ENCODE measurements at places on chromosomes 4 and X. TPM values are rescaled to one million over a fixed set of nuclear protein-coding genes. Genes with fewer than 3 reads are reported as not detected.

The UGT2A1 gene
- 0.31 TPM for total RNA-seq

The PNPLA4 gene
- 10.2 TPM for total RNA-seq

The IL2RG gene
- 0.98 TPM for total RNA-seq

The CT45A2 gene
- total RNA-seq: not detected

The MAGEB5 gene
- total RNA-seq: not detected

The CFI gene
- total RNA-seq: 7.8 TPM

The HOPX gene
- 18.5 TPM for total RNA-seq

The ZNF718 gene
- total RNA-seq: 6.7 TPM

The ADGRG2 gene
- total RNA-seq: 16.4 TPM

The CT83 gene
- total RNA-seq: not detected

The FANCB gene
- total RNA-seq: 4.7 TPM

The DNAJB14 gene
- 18.9 TPM for total RNA-seq

The ADH6 gene
- total RNA-seq: not detected

The ZIC3 gene
- total RNA-seq: 0.04 TPM

The UGT8 gene
- total RNA-seq: 0.62 TPM

The CXXC4 gene
- 1.6 TPM for total RNA-seq

The SGCB gene
- 79.7 TPM for total RNA-seq

DNA sequence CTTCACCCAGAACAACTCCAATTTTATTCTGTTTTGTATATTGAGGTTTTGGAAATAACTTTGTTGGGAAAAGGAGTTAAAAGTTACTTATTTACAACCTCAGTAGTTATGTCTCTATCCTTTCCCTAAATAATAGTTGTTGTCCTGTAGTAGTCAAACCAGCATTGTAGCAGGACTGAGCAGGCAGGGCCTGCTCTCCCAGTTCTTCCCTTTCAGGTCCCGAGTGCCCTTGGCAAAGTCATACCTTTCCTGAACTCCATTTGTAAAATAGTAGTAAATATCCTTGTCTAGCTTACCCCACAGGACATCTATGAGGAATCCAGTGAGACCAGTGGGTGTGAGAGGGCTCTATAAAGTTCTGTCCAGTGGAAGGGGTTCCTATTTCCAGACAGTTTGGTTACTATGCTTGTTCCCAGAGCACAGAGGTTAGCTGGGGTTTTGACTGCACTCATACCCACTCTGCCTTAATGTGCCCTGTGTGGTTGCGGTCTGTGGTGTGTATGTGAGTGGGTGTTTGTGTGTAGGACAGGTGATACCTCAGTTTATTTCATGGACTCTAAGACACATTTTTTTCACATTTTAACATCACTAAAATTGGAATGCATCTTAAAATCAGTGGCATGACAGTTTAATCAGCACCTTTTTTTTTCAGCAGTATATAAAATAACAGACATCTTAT, 136.3 kb downstream of the AMMECR1 start:
- H3K36me3 ChIP-seq: peaks cover 7% of the 10 kb centered on the region
- DNase-seq: no peak
- H3K27ac ChIP-seq: no peak overlapping the region
- no peak overlapping the region for H3K4me3 ChIP-seq
- peaks cover 28% of the 10 kb centered on the region for H3K27me3 ChIP-seq

DNA sequence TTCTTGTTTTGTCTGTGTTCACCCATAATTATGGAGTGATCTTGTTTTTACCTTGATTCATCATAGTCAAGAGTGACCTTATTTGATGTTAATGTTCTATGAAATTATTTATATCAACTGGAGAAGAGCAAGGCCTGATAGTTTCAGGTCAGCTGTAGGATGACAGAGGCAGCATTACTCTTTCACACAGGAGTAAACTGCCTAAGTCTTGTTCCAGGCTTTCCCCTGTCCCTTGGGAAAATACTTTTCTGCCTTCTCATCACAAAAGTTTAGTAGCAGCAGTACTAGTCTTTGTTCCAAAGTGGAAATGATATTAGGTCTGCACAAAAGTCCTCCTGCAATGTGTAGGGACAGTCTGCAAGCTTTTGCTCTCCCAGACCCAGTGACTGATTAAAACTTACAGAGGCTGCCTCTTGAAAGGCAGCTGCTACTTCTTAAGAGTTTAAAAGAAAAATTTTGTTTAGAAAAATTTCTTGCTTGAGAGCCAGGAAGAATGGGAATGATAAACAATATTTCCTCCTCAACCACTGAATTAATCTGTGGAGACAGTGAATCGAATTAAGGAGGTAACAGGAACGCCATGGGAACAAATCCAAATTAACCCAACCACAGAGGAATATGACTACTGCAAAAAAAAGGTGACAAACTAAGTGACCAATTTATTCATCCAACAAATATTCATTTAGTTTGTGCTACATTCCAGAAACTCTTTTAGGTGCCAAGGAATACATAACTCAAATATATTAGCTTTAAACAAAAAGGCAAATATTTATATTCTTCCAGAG, 991.4 kb upstream of the PABPC4L start:
- peak; percentile 17 for DNase-seq
- no peaks in the 10 kb centered on the region for H3K36me3 ChIP-seq
- no peak overlapping the region for H3K4me3 ChIP-seq
- no peaks in the 10 kb centered on the region for H3K4me1 ChIP-seq
- no peaks in the 10 kb centered on the region for H3K27me3 ChIP-seq

GRCh38 chr4:1487761-1488160, 81.5 kb upstream of the NKX1-1 start:
- DNase-seq: no peak
- peaks cover 40% of the 10 kb centered on the region for H3K27me3 ChIP-seq
- H3K4me3 ChIP-seq: no peak overlapping the region
- H3K27ac ChIP-seq: no peak overlapping the region
- H3K36me3 ChIP-seq: no peaks in the 10 kb centered on the region

- no peak for DNase-seq
- H3K36me3 ChIP-seq: no peaks in the 10 kb centered on the region
- H3K4me1 ChIP-seq: no peaks in the 10 kb centered on the region
- no peak overlapping the region for H3K27ac ChIP-seq
- H3K27me3 ChIP-seq: no peaks in the 10 kb centered on the region
Observed at GRCh38 chr4:105613306-105613705, 60.9 kb downstream of the ARHGEF38 start.

- no peak overlapping the region for H3K4me3 ChIP-seq
- no peak for DNase-seq
- H3K27me3 ChIP-seq: no peaks in the 10 kb centered on the region
- H3K36me3 ChIP-seq: no peaks in the 10 kb centered on the region
Observed at GRCh38 chr4:139243448-139244365, 36.3 kb downstream of the MGARP start.

DNA sequence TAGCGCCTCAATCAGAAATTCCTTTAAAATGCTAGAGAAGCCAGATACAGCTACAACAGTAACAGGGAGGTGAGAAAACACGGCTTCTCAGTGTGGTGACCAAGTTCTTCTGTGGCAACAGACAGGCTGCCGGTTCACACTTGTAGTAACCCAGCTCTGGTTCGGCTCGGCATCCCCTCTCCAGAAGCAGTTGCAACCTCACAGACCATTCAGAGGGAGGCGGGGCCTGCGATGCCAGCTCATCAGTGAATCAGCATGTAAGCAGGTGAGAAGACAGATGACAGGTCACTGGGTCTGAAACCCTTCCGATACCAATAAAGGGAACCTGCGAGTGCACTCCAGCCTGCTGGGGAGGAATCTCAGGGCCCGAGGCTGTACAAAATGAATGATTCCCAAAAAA, 251.0 kb downstream of the KCNIP4 start:
- H3K4me1 ChIP-seq: no peaks in the 10 kb centered on the region
- DNase-seq: no peak
- no peaks in the 10 kb centered on the region for H3K36me3 ChIP-seq
- no peak overlapping the region for H3K4me3 ChIP-seq
- no peak overlapping the region for H3K27ac ChIP-seq
- no peaks in the 10 kb centered on the region for H3K27me3 ChIP-seq

- H3K36me3 ChIP-seq: no peaks in the 10 kb centered on the region
- no peak overlapping the region for H3K4me3 ChIP-seq
- DNase-seq: no peak
- H3K27ac ChIP-seq: no peak overlapping the region
- peaks cover 2% of the 10 kb centered on the region for H3K27me3 ChIP-seq
Observed at GRCh38 chr4:121791481-121791880, 9.6 kb upstream of the EXOSC9 start.

- H3K36me3 ChIP-seq: peaks cover 64% of the 10 kb centered on the region
- H3K4me3 ChIP-seq: no peak overlapping the region
- H3K27me3 ChIP-seq: no peaks in the 10 kb centered on the region
- H3K27ac ChIP-seq: no peak overlapping the region
- H3K4me1 ChIP-seq: peaks cover 5% of the 10 kb centered on the region
- peak; percentile 38 for DNase-seq
Observed at GRCh38 chr4:2745981-2746806, 9.9 kb downstream of the TNIP2 start.

GRCh38 chr4:169098969-169099690, 89.1 kb upstream of the CBR4 start:
- H3K27ac ChIP-seq: peak overlapping the region; percentile 89
- no peak overlapping the region for H3K4me3 ChIP-seq
- peaks cover 28% of the 10 kb centered on the region for H3K36me3 ChIP-seq
- no peak for DNase-seq
- peaks cover 31% of the 10 kb centered on the region for H3K4me1 ChIP-seq

GRCh38 chr4:687048-687970, 1.6 kb downstream of the SLC49A3 start:
- peaks cover 70% of the 10 kb centered on the region for H3K4me1 ChIP-seq
- peak; percentile 72 for DNase-seq
- peaks cover 3% of the 10 kb centered on the region for H3K36me3 ChIP-seq

DNA sequence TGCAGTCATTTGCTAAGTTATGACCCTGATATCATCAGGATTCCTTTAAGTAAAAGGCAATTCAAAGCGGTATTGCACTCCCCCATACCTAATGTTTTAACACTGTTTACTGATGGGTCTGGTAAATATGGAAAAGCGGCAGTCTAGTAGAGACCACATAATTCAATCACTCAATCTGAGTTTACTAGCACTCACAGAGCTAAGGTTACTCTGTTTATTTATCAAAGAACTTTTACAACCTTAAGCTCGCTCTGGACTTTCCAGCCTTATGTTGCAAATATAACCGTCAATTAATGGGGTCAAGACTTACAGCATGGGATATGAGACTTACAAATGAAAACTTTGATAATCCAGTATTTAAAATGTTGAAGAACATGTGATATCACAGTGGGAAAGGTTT, 124.5 kb upstream of the ZCCHC13 start:
- peaks cover 8% of the 10 kb centered on the region for H3K27me3 ChIP-seq
- H3K27ac ChIP-seq: no peak overlapping the region
- no peak overlapping the region for H3K4me3 ChIP-seq
- H3K4me1 ChIP-seq: no peaks in the 10 kb centered on the region
- DNase-seq: no peak

- no peaks in the 10 kb centered on the region for H3K4me1 ChIP-seq
- DNase-seq: no peak
- H3K27ac ChIP-seq: no peak overlapping the region
- peaks cover 2% of the 10 kb centered on the region for H3K36me3 ChIP-seq
- no peaks in the 10 kb centered on the region for H3K27me3 ChIP-seq
Observed at GRCh38 chr4:3402491-3403347, 39.0 kb upstream of the HGFAC start.

GRCh38 chr4:82045267-82045666, 328.5 kb downstream of the HNRNPD start:
- DNase-seq: no peak
- H3K27me3 ChIP-seq: peaks cover 41% of the 10 kb centered on the region
- H3K27ac ChIP-seq: no peak overlapping the region
- no peak overlapping the region for H3K4me3 ChIP-seq
- H3K4me1 ChIP-seq: peaks cover 7% of the 10 kb centered on the region

- no peak overlapping the region for H3K27ac ChIP-seq
- no peaks in the 10 kb centered on the region for H3K36me3 ChIP-seq
- H3K4me1 ChIP-seq: peaks cover 4% of the 10 kb centered on the region
- no peak for DNase-seq
Observed at GRCh38 chr4:9952415-9952950, 68.8 kb downstream of the SLC2A9 start.

- H3K36me3 ChIP-seq: no peaks in the 10 kb centered on the region
- no peak overlapping the region for H3K27ac ChIP-seq
- no peaks in the 10 kb centered on the region for H3K4me1 ChIP-seq
Observed at GRCh38 chrX:139559383-139560042, 29.0 kb downstream of the F9 start.

- H3K4me1 ChIP-seq: peaks cover 20% of the 10 kb centered on the region
- no peak for DNase-seq
- H3K27ac ChIP-seq: no peak overlapping the region
- peaks cover 63% of the 10 kb centered on the region for H3K36me3 ChIP-seq
- H3K4me3 ChIP-seq: no peak overlapping the region
- no peaks in the 10 kb centered on the region for H3K27me3 ChIP-seq
Observed at GRCh38 chr4:3526456-3526855, 5.8 kb downstream of the LRPAP1 start.

GRCh38 chrX:133563705-133564104, 148.4 kb upstream of the GPC4 start:
- no peaks in the 10 kb centered on the region for H3K4me1 ChIP-seq
- no peaks in the 10 kb centered on the region for H3K36me3 ChIP-seq
- H3K27ac ChIP-seq: no peak overlapping the region

- H3K36me3 ChIP-seq: no peaks in the 10 kb centered on the region
- H3K27ac ChIP-seq: no peak overlapping the region
- no peak overlapping the region for H3K4me3 ChIP-seq
- H3K27me3 ChIP-seq: peaks cover 8% of the 10 kb centered on the region
Observed at GRCh38 chr4:188032583-188032982, 37.0 kb downstream of the ZFP42 start.

DNA sequence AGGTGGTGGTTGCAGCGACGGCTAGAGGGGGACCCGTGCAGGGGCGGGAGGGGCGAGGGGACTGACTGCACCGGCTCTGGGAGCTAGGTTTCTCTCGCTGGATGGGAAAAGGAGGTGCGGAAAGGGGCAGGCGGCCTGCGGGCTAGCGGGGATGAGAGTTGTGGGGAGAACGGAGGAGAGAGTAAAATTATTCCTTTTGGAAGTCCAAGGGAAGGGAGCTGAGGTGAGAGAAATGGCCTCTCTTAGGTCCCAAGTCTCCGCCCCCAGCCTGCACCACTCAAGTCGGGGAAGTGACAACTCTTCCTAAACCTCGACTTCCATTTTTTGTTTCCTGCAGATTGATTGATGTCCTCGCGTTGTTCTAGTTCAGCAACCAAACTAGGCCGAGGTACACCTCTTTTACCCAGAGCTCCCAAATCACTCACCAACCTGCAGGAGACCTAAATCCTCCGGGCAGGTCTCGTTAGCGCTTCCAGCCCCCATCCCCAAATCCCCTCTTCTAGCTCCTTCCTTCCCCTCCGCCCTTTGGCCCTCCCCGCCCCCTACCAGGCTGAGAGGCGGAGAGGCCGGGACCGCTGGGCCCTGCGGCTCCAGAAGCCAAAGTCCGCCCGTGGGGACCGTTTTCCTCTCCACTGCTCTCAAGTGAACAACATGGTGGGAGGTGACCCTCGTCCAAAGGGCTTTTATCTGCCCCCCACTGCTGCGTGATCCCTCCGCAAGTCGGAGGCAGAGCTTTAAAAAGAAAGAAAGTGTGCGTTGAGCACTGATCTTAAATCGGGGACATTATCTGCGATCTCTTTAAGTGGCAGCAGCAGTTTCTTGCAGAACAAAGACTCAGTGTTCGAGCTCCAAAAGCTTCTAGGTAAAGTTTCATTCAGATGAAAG, 7.3 kb downstream of the PITX2 start:
- H3K27ac ChIP-seq: no peak overlapping the region
- H3K4me3 ChIP-seq: no peak overlapping the region
- H3K36me3 ChIP-seq: peaks cover 7% of the 10 kb centered on the region
- DNase-seq: no peak

GRCh38 chrX:11954176-11954575, 184.1 kb upstream of the FRMPD4 start:
- H3K36me3 ChIP-seq: no peaks in the 10 kb centered on the region
- H3K27me3 ChIP-seq: peaks cover 3% of the 10 kb centered on the region
- no peak overlapping the region for H3K4me3 ChIP-seq
- no peaks in the 10 kb centered on the region for H3K4me1 ChIP-seq
- no peak overlapping the region for H3K27ac ChIP-seq
- DNase-seq: peak; percentile 42
